T-helper 1 cell (primary cell): ENCODE measurements at places on chromosomes 4 and X.

DNA sequence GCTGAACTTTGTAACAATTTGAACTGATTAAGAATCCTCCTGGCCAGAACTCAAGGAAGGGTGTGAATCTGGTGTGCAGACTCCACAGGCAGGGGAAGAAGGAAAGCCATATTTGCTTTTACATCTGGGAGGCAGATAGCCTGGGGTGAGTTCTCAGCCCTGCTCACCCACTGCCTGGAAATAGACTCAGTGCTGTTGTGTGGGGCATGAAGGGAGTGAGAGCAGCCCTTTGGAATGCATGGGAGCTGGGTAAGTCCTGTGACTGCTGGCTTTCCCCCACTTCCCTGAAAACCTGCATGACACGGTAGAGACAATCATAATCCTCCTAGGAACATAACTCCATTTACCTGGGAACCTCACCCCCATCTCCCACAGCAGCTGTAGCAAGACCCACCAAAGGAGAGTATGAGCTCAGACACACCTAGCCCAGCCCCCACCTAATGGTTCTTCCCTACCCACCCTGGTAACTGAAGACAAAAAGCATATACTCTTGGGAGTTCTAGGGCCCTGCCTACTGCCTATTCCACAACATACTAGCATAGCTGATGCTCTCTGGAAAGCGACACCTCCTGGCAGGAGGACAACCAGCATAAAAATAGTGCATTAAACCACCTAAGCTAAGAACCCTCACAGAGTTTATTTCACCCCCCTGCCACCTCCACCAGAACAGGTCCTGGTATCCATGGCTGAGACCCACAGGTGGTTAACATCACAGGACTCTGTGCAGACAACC, 59.3 kb upstream of the UBQLN2 start:
- DNase-seq, result no peak

DNA sequence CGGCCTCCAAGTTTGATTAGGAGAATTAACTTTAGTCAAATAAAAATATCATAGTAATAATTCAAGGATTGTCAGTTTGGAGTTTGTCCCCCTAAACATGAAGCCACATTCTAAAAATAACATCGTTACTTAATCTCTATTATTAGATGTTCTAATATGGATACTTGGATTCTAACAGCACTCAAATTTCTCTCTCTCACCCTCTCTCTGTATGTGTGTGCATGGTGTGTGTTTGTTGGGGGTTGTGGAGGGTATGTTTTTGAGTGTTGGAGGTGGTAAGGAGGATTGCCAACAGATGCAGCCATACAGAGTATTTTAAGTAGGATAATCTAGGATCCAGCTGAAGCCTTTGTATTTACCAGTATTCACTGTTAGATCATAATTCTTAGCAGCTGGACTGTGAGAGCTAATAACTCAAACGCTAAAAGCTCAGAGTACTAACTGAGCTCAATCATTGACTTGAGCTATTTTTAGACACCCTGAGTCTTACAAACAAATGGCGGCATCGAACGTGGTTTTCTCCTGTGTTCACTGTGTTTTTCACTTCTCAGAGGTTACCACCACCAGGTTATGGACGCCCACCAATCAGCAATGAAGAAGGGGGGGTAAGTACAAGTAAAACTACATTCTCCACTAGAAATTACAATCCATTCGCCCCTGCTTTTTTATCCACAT, 8.8 kb downstream of the ENAM start:
- DNase-seq, result no peak

DNA sequence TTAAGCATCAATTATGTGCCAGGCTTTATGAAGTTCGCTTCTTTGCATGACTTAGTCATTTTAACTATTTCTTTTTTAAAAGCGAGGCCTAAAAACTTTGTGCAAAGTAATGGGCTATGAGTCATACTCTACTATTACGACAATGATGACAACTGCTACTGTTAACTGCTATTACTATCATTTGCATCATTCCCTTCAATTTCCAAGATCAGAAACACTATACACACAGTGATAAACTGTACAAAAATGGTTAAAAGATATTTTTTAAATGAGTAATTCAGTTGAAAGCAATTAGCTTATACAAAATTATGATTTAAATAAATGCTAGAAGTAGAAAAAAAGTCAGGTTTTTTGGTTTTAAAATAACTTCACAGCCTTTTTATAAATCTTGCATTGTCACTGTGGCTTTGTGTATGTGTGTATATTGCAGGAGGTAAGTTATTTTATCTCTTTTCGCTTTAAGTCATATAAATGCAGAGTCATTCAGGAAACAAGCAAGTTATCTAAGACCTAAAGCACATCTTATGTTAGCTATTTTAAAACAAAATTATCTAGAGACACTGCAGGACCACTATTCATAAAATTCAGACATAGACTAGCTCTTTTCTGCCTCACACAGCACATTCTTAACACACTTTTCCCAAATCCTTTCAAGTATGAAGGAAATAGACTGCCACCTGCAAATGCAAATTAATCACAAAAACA, 18.5 kb upstream of the CXCL3 start:
- DNase-seq, result no peak

DNA sequence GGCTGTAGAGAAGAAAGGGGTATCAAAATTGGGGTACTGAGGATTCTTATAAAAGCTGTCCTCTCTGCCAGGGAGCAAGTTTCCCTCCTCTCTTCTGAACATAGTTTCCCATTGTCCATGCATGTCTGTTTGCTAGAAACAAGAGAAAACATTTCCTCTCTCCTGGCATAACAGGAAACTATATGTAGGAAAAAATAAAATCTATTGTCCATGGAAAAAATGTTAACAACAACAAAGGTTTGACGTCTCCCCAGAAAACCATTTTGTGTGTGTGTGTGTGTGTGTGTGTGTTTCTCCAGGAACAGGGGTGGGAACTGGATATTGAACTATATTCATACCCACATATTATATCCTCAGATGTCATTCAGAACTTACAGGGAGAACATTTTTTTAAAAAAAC, 107.2 kb downstream of the GASK1B start:
- DNase-seq, result no peak

- DNase-seq, result no peak
Measured at GRCh38 chr4:123449780-123450179, 53.2 kb downstream of the SPRY1 start.

GRCh38 chr4:136751556-136751955, 780.7 kb downstream of the PCDH18 start:
- DNase-seq, result no peak
